Hematopoietic multipotent progenitor cell treated with erythropoietin and hydrocortisone succinate and interleukin-3 and kit ligand, for 17 days (in vitro differentiated cells): ENCODE measurements at places on chromosomes 12 and 14.

GRCh38 chr14:85217412-85217811 is 312.5 kb upstream of the FLRT2 start:
- DNase-seq, result no peak

GRCh38 chr12:125145196-125145595 is 80.0 kb downstream of the AACS start:
- DNase-seq, result no peak

DNA sequence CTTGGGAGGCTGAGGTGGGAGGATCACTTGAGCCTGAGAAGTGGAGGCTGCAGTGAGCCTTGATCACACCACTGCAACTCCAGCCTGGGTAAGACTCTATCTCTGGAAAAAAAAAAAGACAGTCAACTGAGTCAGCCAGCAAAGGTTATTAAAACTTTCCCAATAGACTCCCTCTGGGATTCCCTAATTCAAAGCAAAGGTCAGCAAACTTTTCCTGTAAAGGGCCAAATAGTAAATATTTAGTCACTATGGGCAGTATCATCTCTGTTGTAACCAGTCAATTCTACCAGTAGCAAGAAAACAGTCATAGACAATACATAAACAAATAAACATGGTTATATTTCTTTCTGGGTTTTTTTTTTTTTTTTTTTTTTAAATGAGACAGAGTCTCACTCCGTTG is 122.5 kb downstream of the IPO8 start:
- DNase-seq, result no peak

- DNase-seq, result peak; percentile 96
Measured at GRCh38 chr12:120086801-120087621, 29.5 kb downstream of the RAB35 start.

GRCh38 chr14:103220982-103221641 is 97.9 kb downstream of the TNFAIP2 start:
- no peak for DNase-seq

DNA sequence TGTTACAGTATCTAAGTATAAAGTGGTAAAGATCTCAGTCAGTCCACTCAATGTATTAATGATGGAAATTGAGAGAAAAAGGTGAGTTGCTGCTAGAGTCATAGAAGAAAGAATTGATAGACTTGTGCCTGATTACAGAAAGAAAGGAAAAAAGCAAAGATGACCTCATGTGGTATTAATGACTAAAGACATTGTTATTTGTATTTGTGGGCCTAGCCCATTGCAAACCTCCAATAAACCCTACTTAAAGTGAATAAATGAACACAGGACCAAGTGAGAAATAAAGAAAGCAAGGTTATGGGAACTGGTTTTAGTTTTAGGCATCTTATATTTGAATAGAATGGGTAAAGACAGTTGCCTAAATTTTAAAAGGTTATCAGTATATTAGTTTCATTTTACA is 105.5 kb downstream of the SYT1 start:
- no peak for DNase-seq

DNA sequence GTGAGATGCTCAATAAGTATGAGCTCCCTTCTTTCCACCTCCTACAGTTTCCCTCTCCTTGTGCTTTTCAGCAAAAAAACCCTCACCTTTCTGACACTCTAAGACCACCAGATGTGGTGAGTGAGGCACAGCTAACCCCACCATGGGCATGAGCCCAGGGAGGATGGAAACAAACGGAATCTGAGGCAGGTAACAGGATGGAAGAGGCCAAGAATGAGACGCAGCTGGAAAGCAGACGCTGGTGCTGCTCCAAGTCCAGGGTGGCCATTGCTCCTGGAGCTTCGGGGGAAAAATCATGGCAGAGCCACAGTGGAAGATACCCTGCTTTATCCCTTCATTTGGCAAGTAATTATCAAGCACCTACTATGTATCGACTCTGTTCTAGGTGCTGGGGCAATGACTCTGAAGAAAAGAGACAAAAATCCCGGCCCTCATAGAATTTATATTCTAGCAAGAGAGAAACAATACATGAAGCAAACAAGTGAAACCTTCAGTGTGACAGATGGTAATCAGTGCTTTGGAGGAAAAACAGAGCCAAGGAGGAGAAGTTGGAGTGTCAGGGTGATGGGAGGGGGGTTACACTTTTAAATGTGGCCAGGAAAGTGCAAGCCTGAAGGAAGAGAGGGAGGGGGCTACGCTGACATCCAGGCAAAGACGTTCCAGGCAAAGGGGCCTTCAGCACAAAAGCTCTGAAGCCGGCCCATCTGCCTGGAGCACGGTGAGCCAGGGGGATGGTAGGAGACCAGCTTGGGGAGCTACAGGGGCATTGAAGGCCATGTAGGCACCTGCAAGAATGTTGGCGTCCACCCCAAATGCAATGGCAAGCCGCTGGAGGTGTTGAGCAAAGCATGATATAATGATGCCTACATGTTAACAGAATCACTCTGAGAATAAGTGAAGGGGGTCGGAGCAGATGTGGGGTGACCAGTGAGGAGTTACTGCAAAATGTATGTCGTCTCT is 154.2 kb downstream of the DPF3 start:
- DNase-seq, result no peak

DNA sequence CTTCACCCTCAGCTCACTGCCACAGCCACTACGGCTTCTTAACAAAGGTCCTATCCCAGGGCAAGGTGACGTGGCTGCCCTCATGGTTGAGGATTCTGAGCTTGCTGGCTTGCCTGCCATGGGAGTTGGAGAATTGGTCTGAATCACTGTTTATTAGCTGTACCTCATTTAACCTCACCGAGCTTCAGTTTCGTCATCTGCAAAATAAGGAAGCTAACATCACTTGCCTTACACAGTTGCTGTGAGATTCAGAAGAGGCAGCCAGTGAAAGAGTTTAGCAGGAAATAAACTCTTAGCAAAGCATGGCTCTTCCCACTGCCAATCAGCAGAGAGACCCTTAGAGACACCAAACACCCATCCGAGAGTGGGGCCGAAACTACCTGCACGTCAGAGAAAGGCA is 90.1 kb upstream of the KCNA1 start:
- no peak for DNase-seq

DNA sequence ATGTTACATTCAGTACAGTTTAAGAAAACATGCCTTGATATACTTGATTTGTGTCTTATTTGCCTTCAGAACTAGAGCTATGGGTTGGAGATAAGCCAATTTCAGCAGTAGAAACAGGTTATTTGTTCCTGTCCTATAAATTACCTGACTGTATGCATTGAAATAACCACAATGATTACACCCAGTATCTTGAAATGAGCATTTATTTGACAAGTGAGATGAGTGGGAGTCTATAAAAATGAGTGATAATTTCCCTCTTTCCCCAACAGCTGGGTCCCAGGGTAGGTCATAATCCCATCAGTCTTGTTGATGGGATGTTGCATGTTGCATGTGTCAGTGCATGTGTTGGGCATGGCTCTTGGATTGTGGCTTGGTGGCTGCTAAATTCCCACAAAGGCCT is 3.7 kb downstream of the TAS2R42 start:
- DNase-seq, result no peak

DNA sequence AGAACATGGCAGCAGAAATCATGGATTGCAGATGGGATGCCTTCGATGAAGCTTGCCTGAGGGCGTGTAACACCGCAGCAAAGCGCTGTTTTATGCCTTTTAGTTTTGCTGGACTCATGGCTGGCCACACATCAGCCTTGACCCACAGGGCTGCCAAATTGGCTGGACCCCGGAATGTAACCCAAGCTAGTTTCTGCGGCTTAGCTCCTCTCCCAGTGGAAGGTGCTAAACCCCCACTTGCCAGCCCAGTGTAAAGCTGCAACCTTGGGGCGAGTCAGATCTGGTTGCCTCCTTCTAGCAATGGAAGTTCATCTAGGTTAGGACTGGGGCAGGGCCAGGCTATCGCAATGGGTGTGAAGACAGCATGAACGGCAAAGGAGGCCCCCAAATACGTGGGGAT is 38.3 kb downstream of the MEG3 start:
- DNase-seq, result no peak

DNA sequence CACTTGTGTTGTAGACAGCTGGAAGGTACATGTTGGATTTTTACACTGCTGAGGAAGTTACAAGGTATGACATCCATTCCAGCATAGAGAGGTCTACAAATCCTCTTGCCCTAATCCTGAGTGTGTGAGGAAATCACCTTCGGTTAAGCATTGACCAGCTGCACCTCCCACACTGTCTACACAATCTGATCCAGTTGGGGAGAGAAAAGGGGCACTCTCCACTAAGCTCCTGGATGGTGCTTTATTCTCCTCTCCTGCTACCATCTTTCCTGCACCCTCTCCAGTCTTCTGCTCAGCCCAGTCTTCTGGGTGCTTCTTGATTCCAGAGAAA is at the start of gene OR6J1:
TSS of gene OR6J1 (minus strand) at position 48 of the 331 bp plus-strand sequence. CDS start 9,541 bp downstream, outside the sequence.
- no peak for DNase-seq

- DNase-seq, result no peak
Measured at GRCh38 chr12:30696486-30696885, 817 bp upstream of the IPO8 start.

- no peak for DNase-seq
Measured at GRCh38 chr12:16189849-16190248, 87.6 kb downstream of the SLC15A5 start.

GRCh38 chr12:103470664-103471063 is 25.1 kb downstream of the C12orf42 start:
- no peak for DNase-seq

GRCh38 chr12:14399871-14400270 is 34.4 kb downstream of the ATF7IP start:
- DNase-seq, result no peak

GRCh38 chr14:28468191-28469151 is 298.1 kb upstream of the FOXG1 start:
- DNase-seq, result no peak

- no peak for DNase-seq
Measured at GRCh38 chr14:25010471-25010870, 39.5 kb downstream of the STXBP6 start.

GRCh38 chr12:124457287-124458219 is 109.9 kb downstream of the NCOR2 start:
- DNase-seq, result no peak
